Activated T-helper 1 cell treated with Interleukin-2 at 50 U/mL for 16 hours (primary cell): ENCODE measurements at places on chromosomes 3 and 15.

GRCh38 chr3:173467501-173467900 is 70.0 kb downstream of the NLGN1 start:
- no peak for DNase-seq

DNA sequence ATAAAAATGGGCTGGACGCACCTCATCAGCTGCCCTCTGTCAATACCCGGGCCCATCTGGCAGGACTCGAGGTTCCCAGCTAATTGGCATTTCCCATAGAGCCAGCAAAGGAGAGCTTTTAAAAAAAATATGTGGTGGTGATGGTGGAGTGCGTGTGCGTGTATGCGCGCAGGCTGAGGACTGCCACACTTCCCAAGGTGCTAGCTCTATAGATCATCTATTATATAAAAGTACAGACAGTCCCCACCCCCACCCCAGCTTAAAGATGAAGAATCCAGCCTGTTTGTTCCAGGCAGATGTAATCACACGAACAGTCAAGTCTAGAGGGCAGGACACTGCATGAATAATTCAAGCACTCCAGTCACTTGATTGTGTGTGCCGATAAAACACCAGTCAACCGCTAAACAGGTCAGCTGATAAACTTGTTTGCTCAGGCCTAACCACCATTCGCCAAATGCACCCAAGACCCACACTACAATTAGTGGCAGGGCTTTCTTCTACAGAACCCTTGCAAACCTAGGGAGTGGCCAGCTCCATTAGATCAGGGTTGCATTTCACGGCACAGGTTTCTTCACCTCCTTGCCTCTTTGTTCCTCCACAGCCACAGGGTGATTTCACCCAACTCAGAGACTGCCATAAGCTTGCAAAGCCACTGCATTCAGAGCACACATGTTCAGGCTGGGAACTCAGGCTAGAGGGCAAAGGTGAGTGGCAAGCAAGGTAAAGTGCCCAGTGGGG is 5.8 kb downstream of the TLE3 start:
- DNase-seq, result no peak

- no peak for DNase-seq
Measured at GRCh38 chr3:13852638-13853009, 27.2 kb downstream of the WNT7A start.

GRCh38 chr15:71182522-71182921 is 67.3 kb downstream of the THSD4 start:
- no peak for DNase-seq

GRCh38 chr3:71926262-71926600 is 141.3 kb upstream of the PROK2 start:
- DNase-seq, result no peak

DNA sequence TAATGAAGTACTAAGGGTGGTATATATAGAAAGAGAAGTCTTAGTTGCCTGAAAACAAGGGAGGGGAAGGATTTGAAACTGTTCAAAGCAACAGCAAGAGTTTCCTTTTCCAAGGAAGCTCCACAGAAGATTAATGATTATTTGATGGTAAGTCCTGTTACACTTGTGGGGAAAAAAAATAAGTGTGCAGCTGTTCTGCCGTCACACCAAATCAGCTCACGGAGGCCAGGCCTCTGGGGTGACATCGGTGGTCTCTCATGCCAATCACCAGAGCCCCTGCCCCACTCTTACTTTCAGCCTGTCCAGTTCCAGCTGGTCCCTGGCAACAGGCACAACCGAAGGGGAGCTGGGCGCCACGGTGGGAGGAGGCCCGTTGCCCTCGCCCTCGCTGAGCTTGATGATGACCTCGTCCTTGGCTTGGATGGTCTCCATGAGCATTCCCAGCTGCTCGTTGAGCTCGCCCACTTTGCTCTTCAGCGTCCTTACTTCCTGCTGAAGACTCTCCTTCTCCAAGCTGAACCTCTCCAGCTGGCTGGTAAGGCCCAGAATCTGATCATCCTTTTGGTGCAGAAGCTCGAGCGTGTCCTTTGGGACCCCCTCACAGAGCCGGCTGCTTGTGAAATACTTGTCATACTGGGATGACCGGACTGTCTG is 53.5 kb downstream of the TBC1D2B start:
- no peak for DNase-seq

DNA sequence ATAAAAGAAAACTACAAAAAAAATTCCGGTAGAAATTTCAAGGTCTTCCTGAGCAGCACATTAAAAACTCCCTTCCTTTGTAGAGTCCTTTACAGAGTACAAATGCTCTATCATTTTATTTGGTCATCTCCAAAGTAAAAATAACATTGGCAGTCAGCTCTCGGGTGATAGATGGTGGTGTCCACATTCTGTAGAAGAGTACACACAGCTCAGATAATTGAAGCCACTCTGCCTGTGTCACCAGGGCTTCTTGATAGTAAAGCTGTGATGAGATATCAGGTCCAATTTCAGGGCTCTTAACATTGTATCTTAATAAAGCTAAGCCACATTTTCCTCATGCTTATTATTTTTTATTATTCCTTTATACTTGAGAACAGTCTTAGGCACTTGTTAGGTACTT is 371.6 kb downstream of the TAFA4 start:
- no peak for DNase-seq

GRCh38 chr3:56137415-56137814 is 330.9 kb downstream of the ERC2 start:
- DNase-seq, result no peak

- no peak for DNase-seq
Measured at GRCh38 chr3:67616046-67616445, 38.4 kb downstream of the SUCLG2 start.

- DNase-seq, result no peak
Measured at GRCh38 chr3:87084868-87085267, 93.9 kb upstream of the VGLL3 start.

DNA sequence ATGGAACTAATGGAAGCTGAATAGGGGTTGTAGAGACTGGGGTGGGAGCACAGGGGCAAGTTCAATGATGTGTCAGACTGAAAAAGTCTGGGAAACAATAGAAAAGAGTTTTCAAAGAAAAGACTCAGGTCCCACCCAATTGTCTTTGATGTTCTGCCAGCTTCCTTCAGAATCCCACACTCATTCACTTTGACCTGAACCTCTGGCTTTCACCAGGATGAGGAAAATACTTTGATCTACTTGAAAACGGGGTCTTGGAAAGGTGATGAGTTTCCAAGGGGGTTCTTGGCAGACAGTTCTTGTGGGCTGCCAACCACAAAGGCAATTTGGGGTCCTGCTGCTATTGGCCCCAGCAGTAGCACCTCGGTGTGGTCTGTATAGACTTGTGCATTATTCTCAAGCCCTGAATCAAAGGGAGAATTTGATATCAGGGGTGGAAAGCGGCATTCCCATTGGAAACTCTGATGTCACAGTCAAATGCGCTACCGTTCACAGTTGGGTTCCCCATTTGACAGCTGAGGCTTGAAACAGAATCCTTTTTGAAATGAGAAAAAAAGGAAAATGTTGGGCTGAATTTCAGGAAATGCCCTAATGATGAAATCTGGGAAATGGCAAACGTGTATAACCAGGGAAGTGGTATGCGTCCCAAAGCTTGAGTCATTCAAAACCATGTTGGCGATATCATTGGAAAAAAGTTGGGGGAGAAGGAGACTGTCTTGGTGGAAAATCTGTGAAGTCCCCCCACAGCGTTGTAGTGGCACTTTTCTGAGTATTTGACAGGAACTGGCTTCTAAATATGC is 229.2 kb upstream of the LRTM1 start:
- no peak for DNase-seq

- no peak for DNase-seq
Measured at GRCh38 chr15:83207660-83208366, at the start of gene HDGFL3. Gene HDGFL3, minus strand, starts transcription at chr15:83207823. Its CDS starts 409 bp downstream, at chr15:83207414.

- DNase-seq, result no peak
Measured at GRCh38 chr3:105101603-105102002, 265.1 kb upstream of the ALCAM start.

DNA sequence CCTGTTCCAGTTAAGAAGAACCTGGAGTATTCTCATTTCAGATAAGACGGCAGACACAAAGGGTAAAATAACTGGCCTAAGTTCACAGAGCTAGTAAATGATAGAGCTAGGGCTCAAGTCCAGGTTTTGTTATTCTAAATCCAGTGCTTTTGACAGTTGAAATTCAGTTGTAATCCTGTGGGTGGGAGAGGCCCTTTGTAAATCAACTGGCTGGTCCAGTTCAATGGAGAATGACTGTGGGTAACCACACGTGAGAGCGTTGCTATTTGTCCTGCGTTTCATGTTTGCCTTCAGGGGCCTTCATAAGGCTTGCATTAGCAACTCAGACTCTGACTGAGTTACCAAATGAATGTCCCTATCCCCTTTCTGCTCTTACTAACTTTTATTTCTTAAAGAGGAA is 24.2 kb upstream of the CD96 start:
- DNase-seq, result no peak

GRCh38 chr3:9583371-9583770 is 29.7 kb upstream of the LHFPL4 start:
- DNase-seq, result no peak

GRCh38 chr3:146561879-146562278 is 17.5 kb upstream of the PLSCR1 start:
- DNase-seq, result no peak

DNA sequence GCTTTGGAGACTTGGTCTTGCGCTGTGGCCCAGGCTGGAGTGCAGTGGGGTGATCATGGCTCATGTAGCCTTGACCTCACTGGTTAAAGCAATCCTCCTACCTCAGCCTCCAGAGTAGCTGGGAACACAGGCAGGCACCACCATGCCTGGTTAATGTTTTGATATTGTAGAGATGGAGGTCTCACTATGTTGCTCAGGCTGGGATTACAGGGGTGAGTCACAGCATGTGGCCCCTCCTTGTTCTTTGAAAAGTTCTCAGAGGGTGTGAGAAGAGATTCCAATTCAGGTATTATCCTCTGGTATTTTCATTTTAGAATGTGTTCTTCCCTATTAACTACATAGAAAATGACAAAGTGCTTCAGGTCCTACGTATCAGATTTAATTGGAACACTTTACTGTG is 51.9 kb upstream of the RPL32 start:
- no peak for DNase-seq

GRCh38 chr3:153045150-153045549 is 116.9 kb upstream of the RAP2B start:
- no peak for DNase-seq
